ENCODE measurements at places on chromosomes 7 and 10.

GRCh38 chr7:100122067-100122466 lies 2.6 kb downstream of the CNPY4 start:
- DNase-seq, result no peak

DNA sequence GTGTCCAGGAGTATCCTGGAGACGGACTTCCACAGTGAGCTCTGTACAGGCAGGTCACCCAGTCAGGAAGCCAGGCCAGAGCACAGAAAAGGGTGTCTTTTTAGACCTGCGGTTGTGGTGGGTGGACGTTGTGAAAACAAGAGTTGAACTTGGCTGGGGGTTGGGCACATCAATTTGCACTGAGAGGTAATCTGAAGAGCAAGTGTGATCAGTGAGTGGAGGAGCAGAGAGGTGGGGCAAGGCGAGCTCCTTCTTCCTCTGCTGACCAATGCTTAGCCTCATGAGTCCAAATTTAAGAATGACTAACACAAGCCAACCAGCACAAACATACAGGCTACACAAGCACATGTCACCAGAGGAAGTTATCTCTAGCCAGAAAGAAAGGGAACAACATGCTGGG lies 310.8 kb downstream of the TCERG1L start:
- no peak for DNase-seq

DNA sequence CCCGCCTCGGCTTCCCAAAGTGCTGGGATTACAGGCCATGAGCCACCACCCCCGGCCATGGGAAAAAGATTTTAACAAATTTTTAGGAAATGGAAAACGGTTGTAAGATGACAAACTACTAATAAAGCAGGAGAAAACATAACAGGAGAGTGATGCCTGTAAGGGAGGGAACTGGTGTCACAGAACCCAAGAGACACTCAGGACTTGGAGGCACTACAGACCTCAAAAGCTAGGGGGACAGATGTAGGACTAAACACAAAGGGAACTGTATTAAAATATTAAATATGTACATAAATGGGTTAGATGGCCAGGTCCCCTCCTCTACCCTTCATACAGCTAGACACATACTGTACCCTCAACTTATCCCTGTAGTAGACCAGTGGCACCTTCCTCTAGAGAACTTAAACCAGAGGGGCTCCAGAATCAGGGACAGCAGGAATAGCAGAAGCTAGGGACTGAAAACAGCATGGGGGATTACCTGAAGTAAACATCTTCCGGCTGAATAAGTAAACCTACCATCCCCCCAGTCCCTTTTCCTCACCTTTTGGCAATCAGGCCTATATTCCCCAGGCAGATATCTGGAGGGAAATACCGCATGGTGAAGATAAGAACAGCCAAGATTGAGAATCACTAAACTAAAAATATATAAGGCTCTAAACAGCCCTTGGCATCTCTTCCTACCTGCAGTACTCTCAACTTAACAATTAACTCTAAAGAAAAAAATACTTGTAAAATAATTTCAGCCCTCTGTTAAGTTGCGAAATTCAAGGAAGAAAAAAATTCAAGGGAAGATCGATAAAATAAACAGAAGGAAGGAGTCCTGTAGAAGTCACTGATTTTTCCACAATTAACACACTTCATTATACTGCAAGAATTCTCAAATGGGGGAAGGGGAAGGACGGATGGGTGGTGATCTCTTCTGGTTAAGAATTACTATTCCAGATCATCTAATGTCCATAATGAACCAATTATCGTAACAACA lies 15.5 kb downstream of the TM9SF3 start:
- no peak for DNase-seq

GRCh38 chr10:80739328-80739727 lies 201.6 kb downstream of the SH2D4B start:
- no peak for DNase-seq

DNA sequence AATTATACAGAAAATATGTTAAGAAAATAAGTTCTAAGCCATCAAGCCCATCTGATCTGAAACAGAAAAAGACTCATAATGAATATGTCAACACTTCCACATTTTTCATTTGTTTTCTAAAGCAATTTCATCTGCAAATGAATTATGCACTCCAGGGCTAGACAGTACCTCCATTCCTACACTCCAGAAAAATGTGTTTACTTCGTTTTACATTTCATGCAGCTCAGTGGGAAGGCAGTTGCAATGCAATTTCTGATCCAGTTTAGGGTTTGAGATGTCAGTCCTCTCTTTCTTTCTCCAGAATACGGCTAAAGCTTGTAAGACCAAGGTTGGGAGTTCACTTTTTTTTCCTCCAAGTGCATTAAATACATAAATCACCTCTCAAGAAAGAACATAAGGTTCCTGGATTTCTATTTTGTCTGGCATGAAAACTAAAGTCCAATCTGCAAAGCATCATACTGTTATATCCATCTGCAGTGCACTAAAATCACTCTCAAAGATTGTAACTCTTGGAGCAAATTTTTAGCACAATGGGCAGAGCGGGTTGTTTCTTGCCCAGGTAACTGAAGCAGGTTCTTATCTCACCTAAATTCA lies 348.8 kb upstream of the C7orf33 start:
- no peak for DNase-seq

GRCh38 chr10:126895214-126895781 lies 9.9 kb upstream of the DOCK1 start:
- DNase-seq, result no peak
